A172 (cell line): ENCODE measurements at places on chromosomes 5 and 9. TPM values are rescaled to one million over a fixed set of nuclear protein-coding genes. Genes with fewer than 3 reads are reported as not detected.

Gene FXN
- total RNA-seq = 12.6 and 15.7 TPM in 2 replicates

DNA sequence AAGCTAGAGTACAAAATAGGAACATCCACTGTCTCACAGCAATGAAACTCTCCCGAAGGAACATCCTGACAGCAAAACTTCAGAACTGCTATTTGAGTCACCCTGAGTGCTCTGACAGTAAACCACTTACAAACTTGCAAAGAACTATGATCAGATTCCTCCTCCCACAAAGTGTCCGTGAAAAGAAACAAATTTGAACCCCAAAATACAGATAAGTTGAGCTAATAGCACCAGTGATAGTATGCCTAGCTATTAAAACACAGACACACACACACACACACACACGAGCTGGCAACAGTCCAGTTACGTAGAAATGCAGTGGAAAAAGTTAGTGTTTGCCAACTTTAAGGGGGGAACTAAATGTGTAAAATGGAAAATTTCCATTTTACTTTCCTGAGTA lies 3.1 kb upstream of the GLIS3 start:
- DNase-seq = no peak

- DNase-seq = no peak
These were observed 8.0 kb upstream of the FCN2 start for GRCh38 chr9:134872482-134873231.

Gene PPIC
- total RNA-seq = 61.5 TPM in 2 replicates

- DNase-seq = no peak
These were observed 160.4 kb upstream of the PHYKPL start for GRCh38 chr5:178392931-178393394.

DNA sequence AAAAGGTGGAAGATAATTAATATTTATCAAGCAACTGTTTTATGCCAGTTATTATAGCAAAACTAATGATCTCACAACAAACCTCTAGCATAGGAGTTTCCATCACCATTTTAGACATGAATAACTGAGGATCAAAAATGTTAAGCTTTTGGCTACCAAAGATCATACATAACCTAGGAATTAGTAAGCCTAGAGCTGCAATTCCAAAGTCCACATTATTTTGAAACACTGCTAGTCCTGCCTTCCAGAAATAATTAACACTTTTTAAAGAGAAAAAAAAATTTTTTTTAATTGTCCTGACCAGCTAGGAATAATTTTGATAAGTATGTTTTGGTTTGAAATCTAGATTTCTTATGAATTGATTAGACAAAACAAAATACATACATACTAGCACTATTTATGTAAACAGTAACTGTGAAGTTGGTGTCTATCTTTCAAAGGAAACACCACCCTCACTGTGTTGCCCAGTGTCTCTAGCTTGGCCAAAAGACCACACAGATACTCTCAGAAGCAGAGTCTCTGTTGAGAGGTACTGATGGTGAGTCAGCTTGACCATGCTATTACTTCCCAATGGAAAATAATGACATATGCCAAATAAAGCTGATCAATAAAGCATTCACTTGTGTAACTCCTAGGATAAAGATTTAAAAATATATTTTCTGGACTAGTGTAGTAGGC lies 422.4 kb downstream of the CCDC171 start:
- no peak for DNase-seq

- DNase-seq = no peak
These were observed 105.0 kb upstream of the PRSS3 start for GRCh38 chr9:33690143-33690933.

- DNase-seq = no peak
These were observed 20.2 kb upstream of the ALDOB start for GRCh38 chr9:101455656-101456240.

Gene SMIM33
- not detected in 2 replicates for total RNA-seq

Gene FOXD4L4
- not detected in 2 replicates for total RNA-seq
